ENCODE measurements at places on chromosomes 7 and 10.

- DNase-seq: no peak
Observed at GRCh38 chr10:70607936-70608335, 5.4 kb upstream of the PRF1 start.

DNA sequence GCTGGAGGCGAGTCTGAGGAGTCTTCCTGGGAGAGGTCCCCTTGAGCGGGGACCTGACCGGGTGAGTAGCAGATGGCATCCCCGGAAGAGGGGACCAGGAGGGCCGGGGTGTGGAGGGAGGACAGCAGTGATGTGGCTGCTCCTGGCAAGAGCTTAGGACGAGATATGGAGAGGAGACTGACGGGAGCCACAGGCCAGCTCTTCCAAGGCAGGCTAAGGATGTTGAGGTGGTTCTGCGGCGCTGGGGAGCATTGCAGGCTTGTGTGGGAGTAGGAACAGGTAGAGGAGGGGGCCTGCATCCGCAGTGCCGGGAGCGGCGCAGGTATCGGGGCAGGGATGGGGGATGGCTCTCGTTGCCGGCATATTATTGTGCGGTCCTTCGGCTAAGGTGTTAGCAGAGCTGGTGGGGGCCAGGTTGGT, 76.7 kb upstream of the ANLN start:
- no peak for DNase-seq

DNA sequence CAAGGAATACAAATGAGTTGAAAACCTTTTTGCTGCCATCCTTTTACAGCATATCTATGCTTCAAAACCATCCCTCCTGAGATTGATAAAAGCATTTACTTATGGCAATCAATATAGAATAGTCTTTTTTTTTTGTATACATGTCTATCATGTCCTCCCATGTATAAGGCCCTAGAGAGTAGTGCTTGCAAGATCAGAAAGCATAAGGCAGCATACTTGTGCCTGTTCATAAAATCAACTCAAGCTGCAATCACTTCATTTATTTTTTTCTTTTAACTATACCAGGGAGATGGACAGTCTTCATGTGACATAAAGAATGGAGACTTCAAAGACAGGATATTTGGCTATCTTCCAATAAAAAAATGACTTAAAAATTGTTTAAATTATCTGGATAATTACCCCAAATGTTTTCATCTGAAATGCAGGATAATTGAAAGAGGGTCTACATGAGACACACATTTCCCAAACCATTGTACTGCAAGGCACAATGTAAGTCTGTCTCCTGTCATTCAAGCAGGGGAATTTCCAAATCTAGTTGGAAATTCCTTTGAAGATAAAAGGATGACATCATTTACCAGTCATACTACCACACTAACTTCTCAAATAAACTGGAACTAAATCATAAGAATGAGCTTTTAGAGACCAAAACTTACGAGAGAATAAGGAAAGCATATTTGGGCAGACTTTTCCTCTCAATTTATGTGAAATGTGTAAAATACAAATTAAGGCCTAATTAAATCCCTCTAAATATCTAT, 22.5 kb downstream of the LRRN3 start:
- DNase-seq: peak; percentile 64

DNA sequence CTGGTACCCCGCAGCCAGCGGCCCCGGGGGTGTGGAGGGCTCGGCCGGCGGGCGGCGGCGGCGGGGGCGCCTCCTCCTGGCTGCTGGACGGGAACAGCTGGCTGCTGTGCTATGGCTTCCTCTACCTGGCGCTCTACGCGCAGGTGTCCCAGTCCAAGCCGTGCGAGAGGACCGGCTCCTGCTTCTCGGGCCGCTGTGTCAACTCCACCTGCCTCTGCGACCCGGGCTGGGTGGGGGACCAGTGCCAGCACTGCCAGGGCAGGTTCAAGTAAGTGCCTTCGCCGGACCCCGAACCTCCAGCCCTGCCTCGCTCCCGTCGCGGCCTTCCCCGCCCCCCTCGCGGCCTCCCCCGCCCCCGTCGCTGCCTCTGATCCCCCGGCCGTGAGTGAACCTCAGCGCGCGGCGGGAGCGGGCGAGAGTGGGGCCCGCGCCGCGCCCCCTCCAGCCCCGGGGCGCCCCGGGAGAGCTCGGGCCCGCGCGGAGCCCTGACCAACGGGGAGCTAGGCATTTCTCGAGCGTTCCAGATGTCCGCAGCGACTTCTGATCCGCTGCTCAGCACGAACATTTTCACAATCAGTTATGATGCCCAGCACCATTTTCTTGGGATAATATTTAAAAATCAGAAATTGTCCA, 727 bp downstream of the ATRNL1 start:
- DNase-seq: no peak

- DNase-seq: no peak
Observed at GRCh38 chr7:31073326-31074119, 21.4 kb downstream of the ADCYAP1R1 start.
